Activated T-cell treated with anti-CD3 and anti-CD28 coated beads, Interleukin-2, amount 50 U/mL, for 72 hours (primary cell): ENCODE measurements at places on chromosomes 2 and 18.

- DNase-seq = no peak
These were observed 248.5 kb upstream of the RAB6C start for GRCh38 chr2:129730979-129731378.

GRCh38 chr18:3466872-3467271 lies 16.9 kb downstream of the TGIF1 start:
- DNase-seq = no peak

DNA sequence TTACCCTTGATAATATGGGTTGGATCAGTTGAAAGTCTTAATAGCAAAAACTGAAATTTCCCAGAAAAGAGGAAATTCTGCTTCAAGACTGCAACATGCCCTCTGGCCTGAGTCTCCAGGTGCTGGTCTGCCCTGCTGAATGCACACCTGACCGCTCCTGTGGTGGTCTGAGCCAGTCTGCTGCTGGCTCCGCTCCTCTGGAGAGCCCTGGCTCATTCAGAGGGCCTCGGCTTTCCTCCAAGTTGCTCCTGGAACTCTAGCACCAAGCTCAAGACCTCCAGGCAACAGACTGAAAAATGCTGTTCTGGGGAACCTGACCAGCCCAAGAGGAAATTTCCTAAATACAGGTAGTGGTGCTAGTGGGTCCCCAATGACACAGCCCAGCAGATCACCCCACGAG lies 64.8 kb downstream of the DIPK1C start:
- DNase-seq = no peak

- no peak for DNase-seq
These were observed 147.8 kb downstream of the VAPA start for GRCh38 chr18:10061566-10062140.

DNA sequence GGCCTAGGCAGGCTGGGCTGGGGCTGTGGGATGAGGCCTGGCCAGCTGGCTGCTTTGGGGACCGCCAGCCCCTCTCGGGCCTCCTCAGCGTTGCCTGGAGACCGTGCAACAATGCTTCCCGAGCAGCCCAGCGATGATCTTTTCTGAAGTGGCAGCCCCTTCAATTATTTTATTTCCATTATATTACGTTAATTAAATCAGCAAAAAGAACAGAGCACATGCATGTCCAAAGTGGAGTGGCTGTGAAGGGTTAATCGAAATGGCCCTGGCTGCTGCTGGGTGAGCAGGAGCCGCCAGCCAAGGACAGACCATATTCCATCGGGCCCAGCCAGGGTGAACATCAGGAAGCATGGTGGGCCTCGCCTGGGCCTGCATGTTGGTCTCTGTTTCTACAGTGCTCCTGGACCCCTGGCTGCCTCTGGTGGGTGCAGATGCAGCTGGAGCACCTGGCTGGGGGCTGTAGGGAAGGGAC lies 245.5 kb downstream of the MYCN start:
- no peak for DNase-seq

- no peak for DNase-seq
These were observed 275.4 kb upstream of the HS6ST1 start for GRCh38 chr2:128593879-128594650.

GRCh38 chr18:4391859-4392258 lies 63.2 kb downstream of the DLGAP1 start:
- no peak for DNase-seq

DNA sequence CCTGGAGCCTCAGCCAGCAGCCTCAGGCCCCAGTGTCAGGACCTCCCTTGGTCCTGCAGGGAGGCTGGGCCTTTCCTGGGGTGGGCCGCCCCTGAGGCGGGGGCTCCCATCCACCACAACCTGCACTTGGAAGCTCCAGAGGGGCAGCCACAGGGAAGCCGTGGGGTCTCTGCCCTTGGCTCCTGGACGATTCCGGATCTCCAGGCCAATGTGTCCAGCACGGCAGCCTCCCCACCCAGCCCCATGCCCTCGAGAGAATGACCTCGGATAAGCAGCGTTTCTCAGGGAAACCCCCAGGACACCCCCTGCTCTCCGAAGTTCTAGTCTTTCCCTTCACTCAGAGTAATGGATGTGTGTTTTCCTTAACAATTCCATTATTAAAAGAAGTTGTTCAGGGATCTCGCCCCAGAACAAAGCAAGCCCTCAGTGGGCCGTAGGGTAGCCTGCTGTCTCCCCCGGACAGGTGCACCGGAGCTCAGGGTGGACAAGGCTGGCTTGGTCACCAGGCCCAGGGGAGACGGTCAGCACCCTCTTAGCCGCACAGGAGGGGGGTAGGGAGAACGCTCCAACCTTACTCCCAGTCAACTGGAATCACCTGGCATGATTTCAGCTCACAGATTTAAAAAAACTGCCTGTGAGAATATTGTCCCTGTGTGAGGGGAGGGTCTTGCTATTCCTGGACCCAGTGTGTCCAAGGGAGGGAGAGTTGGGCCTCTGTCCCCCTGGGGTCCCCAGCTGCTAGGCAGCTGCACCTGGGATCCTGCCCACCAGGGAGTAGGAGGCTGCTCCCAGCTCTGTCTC lies 72.2 kb upstream of the OTOS start:
- DNase-seq = no peak

DNA sequence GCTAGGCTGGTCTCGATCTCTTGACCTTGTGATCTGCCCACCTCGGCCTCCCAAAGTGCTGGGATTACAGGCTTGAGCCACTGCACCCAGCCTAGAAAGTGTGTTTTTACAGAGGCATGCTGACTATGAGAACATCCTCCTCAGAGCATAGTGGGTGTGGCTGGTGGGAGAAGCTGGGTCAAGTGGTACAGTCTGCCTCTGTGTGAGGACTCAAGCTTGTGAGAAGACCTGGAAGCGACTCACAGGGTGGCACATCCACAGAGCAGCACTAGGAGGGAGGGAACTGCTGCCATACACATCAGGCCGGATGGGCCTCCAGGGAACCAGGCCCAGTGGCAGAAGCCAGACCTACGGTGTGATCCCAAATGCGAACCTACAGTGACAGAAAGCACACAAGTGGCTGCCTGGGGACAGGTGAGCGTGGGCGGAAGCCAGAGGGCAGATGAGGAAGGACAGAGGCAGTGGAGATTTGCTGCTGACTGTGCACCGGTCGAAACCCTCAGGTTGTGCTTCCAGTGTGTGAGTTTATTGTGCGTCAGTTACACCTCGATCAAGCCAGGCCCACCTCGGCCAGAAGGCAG lies 8.9 kb downstream of the ARHGEF4 start:
- no peak for DNase-seq

DNA sequence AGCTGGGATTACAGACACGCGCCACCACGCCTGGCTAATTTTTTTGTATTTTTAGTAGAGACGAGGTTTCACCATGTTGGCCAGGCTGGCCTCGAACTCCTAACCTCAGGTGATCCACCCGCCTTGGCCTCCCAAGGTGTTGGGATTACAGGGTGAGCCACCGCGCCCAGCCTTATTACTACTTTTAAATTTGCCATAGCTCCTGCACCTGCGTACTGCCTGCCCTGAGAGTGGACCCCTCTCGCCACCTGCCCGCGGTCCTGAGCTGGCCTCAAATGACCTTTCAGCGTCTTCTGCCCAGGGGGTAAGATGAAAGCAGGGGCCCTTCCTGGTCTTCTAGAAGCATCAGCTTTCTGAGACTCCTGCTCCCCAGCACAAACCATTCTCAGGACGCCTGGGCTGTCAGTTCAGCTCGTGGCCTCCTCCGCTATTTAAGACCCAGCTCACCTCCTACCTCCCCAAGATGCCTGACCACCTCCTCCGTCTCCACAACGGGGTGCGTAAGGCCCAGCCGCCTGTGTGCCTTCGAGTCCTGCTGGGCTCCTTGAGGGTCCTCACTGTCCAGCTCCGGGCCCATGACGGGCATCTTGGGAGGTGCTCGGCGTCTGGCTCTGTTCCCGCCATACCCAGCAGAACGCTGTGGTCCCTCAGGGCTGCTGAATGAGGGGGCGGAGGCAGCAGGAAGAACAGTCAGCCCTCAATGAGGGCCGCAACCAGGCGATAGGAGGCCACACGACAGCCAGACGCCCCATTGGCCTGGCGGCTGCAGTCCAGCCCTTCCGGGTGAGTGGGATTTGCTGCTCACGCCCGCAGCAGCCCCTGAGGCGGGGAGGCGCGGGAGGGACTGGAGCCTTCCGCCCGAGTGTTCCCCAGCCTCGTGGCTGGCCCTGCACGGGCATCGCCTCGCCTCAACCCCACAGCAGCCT lies 266.6 kb downstream of the TFCP2L1 start:
- no peak for DNase-seq

GRCh38 chr18:79411614-79412526 lies 16.1 kb downstream of the NFATC1 start:
- no peak for DNase-seq

DNA sequence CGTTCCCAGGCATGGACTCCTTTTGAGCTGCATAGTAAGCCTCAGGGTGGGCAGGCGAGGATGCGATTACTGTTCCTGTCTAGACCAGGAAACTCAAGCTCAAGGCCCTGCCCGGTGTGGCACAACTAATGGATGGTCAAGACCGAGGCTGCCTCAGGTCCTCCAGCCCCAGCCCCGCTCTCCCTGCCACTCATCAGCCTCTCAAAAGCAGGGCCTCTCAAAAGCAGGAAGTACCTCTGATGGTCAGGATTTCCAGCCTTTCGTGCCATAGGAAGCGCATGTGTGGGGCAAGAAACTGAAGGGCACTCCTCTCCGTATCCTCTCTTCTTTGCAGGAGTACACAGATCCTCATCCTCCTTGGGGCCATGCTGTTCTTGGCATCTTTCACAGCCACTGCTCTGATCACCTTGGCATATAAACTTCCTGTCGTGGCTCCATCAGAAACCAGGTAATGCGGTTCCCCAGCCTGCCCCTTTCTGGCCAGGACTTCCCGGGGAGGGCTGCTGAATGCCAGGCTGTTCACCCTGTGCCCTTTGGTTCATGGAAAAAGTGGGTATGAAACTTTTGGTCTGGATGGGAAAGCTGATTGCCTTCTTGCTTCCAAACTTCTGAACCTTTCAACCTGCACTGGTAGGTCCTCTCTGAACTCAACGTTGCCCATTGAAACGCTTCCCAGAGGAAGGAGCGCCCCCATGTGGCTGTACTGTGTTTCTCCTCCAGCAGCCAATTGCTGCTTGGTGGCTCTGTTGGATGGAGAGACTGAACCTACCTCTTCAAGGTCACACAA lies 82.8 kb upstream of the SEC11C start:
- peak; percentile 72 for DNase-seq

DNA sequence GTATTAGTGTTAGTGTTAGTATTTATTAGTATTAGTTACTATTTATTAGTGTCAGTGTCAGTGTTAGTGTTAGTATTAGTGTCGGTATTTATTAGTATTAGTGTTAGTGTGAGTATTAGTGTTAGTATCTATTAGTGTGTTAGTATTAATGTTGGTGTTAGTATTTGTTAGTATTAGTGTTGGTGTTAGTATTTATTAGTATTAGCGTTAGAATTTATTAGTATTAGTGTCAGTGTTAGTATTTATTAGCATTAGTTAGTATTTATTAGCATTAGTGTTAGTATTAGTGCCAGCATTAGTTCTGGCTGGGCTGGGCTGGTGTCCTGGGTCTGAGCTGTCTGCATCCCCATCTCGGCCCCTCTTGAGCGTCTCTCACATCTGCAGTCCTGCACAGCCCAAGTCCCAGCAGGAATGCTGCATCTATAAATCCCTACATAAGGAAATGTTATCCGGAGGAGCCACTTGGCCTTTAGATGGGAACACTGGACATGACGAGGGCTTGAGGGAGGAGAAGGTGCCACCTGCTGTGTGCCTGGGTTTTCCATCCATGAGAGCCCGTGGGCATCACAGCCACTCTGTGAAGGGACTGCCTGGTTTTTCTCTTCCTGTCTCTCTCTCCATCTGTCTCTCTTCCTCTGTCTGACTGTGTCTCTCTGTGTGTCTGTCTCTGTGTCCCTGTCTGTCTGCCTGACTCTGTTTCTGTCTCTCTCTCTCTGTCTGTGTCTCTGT lies 33.6 kb downstream of the TWIST2 start:
- no peak for DNase-seq

GRCh38 chr2:182088681-182089320 lies 103.1 kb downstream of the PPP1R1C start:
- DNase-seq = no peak

GRCh38 chr2:584863-585823 lies 92.1 kb downstream of the TMEM18 start:
- peak; percentile 40 for DNase-seq

DNA sequence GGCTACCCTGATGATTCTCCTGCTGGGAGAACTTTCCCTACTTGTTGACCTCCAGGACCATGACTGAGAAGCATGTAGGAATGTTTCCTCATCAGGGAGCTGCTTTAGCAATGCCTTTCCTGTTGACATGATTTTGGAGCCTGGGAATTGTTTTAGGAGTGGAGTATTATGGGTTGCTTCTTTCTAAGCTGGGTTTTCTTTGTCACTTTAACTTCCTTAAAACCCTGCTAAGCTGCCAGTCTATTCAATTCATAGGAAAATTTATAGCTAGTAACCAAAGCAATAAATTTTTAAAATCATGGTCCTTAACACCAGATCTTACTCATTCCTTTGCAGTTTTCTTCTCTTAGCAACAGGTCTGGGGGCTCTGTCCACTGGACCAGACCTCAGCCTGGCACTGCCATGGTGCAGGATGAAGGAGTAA lies 125.6 kb upstream of the TACR1 start:
- no peak for DNase-seq

GRCh38 chr18:32025744-32026143 lies 7.1 kb downstream of the RNF125 start:
- no peak for DNase-seq

- no peak for DNase-seq
These were observed 132.2 kb upstream of the RASGRP3 start for GRCh38 chr2:33344230-33344629.

- no peak for DNase-seq
These were observed 40.5 kb upstream of the KIDINS220 start for GRCh38 chr2:8877894-8878293.

- DNase-seq = no peak
These were observed 100.6 kb downstream of the MSH2 start for GRCh38 chr2:47503481-47504070.

DNA sequence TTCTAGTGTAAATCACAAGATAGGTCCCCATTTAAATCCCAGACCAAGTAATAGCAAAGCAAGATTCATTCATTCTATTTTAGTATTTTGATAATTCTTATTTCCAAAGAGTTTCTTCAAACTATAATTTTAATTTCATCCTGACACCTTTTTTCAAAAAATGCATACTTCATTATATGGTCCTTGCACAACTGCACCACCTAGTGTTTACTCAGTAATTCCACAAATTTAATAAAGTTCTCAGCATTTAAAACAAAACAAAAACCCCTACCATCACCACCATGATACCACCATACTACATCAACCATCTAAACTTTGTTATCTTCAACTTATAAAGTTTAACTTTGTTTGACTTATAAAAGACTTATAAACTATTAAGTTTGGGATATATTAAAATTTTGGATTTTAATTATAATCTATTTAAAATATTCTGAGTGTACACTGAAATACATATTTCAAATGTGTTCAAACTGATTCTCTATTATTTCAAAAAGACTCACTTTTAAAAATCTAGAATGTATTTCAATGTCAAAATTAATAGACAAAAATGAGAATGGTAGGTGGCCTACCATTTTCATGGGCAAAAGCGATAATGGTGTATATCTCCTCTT lies 44.2 kb downstream of the WDPCP start:
- no peak for DNase-seq
